ENCODE measurements at places on chromosomes 16 and 17. TPM values are rescaled to one million over a fixed set of nuclear protein-coding genes. Genes with fewer than 3 reads are reported as not detected.

The GPRC5B gene
- 41.9 TPM for total RNA-seq

- DNase-seq, result no peak
Observed at GRCh38 chr17:75777296-75777922, 7.2 kb upstream of the UNK start.

- no peak for DNase-seq
Observed at GRCh38 chr16:47110939-47111338, 32.8 kb downstream of the NETO2 start.

DNA sequence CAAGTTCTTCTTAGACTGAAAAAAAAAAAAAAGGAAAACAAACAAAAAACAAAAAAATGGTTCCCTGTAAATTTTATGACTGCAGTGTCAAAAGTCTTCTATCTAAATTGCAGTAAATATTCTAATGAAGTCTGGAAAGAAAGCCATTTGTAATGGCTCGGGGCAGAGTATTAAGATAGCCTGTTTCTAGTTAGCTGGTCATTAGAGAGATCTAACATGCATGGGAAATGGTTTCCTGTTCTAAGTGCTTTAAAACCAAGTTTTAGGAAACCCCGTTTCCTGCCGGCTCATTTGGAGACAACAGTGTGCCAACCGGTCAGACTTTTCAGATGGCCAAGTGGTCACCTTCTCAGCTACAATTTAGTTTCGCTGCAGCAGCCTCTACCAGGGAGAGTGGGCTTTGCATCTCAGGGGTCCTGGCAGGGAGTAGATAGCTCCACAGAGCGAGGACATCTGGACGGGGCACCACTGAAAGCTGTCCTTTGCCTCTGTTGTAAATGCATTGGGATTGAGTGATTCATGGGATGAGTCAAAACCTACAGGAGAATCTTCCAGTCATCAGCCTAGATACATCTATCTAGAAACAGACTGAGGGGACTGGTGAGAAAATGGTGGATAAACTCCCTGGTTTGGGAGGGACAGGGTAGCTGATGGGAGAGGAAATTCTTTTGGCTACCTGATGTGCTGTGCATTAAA lies 473.2 kb upstream of the SALL1 start:
- DNase-seq, result no peak

DNA sequence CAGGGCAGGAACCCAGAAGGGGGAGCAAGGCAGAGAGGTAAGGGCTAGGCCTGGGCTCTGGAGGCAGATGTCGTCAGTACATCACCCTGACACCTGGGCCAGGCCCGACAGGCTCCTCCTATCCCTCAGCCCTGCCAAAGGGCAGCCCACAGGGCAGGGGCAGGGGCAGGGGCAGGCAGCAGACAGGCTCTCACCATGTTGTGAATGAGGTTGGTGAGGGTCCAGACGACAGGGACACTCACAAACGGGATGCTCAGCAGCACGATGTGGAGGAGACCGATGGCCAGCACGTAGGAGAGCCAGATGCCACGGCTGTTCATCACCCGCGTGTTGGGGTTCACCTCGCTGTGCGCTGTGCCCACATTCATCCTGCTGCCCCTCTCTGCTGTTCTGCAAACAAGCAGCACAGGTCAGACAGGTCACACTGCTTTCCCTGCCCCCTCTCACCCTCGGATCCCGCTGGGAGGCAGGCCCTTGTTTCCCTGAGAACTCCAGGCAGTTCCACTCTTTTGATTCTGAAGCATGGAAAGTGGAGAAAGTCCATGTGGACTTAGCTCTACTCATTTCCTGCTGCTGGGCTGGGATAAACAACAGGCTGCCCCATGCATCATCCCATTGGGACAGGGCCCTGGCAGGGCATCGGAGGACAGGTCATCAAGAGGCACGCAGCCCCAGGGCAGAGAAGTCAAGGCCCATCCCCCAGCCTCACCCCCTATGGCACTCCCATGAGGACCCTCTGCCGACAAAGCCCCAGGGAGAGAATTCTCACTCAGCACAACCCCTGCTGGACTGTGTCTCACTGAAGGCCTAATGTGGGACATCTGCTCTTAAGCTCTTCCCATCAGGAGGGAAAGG lies 3.3 kb downstream of the ORMDL3 start:
- DNase-seq, result no peak

DNA sequence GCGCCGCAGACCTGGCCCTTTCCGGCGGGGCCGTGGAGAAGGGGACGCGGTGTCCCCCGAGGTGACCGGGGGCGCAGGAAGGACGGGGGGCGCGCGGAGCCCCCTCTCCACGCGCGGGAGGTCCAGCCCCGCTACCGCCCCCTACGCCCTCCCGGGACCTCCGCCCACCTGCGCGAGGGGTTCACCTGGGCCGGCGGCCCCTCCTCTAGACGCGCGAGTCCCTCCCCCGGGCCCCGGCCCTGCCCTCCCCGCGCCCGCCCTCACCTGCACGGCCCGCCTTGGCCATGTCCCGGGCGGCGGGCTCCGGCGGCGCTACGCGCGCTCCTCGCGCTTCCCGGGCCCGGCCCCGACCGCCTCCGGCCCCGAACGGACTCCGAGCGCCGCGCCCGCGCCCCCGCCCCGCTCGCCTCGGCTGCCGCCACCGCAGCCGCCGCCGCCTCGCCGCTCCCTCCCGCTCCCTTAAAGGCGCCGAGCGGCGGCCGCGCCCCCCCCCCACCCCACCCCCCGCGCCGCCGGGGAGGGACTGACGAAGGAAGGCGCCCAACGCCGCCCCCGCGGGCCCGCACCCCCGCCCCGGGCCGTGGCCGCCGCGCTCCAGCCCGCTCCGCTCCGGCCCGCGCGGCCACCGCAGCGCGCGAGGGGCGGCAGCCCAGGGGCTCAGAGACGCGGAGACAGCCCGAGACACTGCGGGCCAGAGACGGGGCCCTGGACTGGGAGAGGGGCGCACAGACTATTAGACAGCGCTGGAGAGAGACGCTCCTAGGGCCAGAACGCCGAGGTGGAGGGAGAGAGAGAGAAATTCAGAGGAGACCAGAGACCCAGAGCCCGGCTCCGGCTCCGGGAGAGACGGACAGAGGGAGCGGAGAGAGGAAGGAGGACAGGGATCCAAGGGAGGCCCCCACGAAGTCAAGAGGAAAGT lies at the start of gene PITPNM3:
TSS of gene PITPNM3 (minus strand) at position 435 of the 919 bp plus-strand sequence. CDS start at position 286, 149 bp downstream.
- DNase-seq, result no peak

DNA sequence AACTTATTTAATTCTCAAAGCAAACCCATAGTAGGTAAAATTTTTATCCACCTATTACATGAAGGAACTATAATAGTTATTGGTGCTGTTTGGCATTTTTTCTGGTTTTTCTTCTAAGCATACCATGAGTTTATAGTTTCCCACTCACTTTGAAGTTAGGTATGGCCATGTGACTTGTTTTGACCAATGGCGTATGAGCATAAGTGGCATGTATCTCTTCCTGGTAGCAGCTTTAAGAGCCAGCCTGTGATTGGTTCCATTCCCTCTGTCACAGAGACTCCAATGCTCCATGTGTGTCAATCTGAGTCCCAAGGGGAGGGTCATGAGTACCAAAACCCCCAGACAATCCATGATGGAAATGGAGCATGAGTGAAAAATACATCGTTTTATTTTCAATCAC lies 282.9 kb upstream of the N4BP1 start:
- DNase-seq, result no peak

The MMP2 gene
- total RNA-seq, result 26.6 TPM

The MMP28 gene
- total RNA-seq, result 3.1 TPM

The USP43 gene
- not detected for total RNA-seq

The PDXDC1 gene
- 51.3 TPM for total RNA-seq

The AGRP gene
- not detected for total RNA-seq

GRCh38 chr16:668519-669171 lies 713 bp downstream of the RHOT2 start:
- no peak for DNase-seq

GRCh38 chr17:17205368-17206123 lies 587 bp downstream of the PLD6 start:
- DNase-seq, result peak; percentile 43

- no peak for DNase-seq
Observed at GRCh38 chr16:85715169-85716021, 26.6 kb upstream of the GINS2 start.

DNA sequence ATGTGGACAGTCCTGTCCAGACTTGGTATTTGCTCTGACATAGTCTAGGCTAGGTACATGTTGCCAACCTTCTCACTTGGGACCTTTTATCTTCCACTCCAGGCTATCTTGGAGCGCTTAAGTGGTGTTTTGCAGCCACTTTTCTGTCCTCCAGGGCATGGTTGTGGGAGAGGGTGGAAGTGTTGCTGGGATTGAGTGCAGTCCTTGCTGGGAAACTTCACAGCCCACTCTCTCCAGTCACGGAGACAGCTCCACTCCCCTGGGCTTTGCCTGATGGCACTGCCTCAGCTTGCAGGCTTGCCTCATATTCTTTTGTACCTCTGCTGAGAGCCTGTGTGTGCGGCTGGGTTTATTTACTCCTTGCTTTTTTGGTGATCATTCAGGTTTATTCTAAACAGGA lies 17.4 kb downstream of the RPA1 start:
- DNase-seq, result no peak

DNA sequence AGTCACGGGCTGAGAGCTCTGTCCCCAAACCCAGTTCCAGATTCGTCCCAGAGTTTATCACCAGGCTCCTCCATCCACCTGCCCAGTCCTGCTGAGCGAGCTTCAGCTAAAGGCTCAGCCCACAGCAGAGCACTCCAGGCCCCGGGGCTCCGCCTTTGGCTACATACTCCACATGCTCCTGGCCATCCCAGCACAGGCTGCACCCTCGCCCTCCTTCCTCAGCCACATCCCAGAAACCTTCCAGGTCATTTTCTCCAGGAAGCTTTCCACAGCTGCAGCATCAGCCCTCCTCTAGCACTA lies 4.7 kb upstream of the CD2BP2 start:
- no peak for DNase-seq

- DNase-seq, result no peak
Observed at GRCh38 chr16:10949424-10949970, 5.1 kb downstream of the CLEC16A start.

GRCh38 chr17:1454541-1454940 lies 1.5 kb downstream of the CRK start:
- no peak for DNase-seq

The ZSCAN10 gene
- not detected for total RNA-seq

The KIFC3 gene
- total RNA-seq, result 2.6 TPM

DNA sequence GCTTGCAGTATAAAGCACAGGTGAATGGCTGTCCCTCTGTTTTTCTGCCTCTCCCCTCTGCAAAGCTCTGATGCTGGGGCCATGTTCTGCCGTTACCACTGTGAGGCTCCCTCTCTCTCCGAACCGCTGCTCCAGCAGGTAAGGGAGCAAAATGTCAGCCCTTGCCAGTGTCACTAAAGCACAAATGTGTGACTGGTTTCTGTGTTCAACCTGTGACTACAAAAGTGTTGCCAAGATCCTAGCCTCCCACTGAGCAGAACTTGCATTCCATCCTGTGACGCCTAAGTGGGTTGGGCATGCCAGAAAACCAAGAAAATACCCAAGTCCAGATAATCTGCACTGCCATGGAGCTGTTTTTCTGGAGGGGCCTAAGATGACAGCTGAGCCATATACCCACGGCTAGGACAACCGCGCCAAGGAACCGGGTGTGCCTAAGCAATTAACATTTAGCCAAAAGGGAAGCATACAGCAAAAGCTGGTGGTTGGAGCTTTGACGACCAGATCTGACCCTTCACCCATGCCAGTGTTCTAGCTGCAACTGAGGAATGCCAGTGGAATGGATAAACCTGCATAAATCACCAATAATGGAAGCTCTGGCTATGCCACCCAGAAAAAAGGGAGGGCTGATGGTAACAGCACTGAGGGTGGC lies 35.0 kb downstream of the PSME3IP1 start:
- no peak for DNase-seq

The SULT1A4 gene
- 9.1 TPM for total RNA-seq

DNA sequence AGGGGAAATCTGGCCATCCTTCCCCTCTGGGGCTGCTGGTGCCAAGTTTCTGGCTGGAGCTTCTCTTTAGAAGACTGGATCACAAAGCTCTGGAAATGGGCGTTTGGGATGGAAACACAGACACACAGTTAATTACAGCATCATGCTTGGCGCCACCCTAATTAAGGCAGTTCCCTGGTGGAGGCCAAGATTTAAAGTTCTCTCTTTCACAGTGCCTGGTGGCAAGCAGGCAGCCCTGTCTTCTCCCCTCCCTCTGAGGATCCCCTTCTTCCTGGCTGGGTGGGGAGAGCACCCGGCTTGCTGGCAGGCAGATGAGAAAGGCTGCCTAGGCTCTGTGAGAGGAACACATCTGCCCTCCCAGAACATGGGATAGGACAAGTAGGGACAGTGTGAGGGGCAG lies 59.0 kb upstream of the NKD1 start:
- no peak for DNase-seq

The ADAMTS18 gene
- 0.82 TPM for total RNA-seq

DNA sequence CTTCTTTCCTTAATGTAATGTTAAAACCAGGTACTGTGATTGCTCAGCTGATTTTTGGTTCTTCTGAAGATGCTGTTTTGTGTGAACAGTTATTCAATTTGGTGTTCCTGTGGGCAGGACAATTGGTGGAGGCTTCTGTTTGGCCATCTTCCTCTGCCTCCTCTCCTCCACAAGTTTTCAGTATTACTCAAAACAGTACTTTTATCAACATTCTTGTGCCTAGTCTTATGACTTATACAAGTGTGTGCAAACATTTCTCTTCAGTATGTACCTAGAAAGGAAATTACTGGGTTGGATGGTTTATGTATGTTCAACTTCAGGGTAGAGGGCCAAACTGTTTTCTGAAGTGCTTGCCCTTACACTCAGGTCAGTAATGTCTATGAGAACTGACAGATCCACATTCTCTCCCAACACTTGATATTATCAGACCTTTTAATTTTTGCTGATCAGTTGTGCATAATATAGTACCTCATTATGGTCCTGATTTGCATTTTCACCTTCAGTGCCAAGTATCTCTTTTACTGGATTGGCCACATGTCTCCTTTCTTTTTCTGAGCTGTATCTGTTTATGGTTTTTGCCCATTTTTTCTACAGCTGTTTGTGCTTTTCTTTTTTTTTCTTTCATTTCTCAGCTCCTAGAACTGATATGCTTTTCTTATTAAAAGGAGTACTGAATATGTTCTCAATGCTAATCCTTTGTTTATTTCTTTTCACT lies 50.9 kb downstream of the ERCC4 start:
- DNase-seq, result no peak

The WNT3 gene
- not detected for total RNA-seq

- no peak for DNase-seq
Observed at GRCh38 chr17:58999500-58999899, 107.2 kb downstream of the TRIM37 start.

GRCh38 chr16:57178793-57179212 lies 7.0 kb downstream of the PSME3IP1 start:
- no peak for DNase-seq
